ELR (cell line): ENCODE measurements at places on chromosomes 13 and 19.

GRCh38 chr19:6070720-6071485 is 39.4 kb downstream of the RFX2 start:
- DNase-seq, result peak; percentile 66

GRCh38 chr13:99690426-99691174 is 189.3 kb downstream of the TM9SF2 start:
- no peak for DNase-seq

- no peak for DNase-seq
Observed at GRCh38 chr19:41530761-41531301, 45.1 kb upstream of the CEACAM21 start.

GRCh38 chr13:91355826-91356710 is 8.6 kb downstream of the MIR17HG start:
- DNase-seq, result no peak

DNA sequence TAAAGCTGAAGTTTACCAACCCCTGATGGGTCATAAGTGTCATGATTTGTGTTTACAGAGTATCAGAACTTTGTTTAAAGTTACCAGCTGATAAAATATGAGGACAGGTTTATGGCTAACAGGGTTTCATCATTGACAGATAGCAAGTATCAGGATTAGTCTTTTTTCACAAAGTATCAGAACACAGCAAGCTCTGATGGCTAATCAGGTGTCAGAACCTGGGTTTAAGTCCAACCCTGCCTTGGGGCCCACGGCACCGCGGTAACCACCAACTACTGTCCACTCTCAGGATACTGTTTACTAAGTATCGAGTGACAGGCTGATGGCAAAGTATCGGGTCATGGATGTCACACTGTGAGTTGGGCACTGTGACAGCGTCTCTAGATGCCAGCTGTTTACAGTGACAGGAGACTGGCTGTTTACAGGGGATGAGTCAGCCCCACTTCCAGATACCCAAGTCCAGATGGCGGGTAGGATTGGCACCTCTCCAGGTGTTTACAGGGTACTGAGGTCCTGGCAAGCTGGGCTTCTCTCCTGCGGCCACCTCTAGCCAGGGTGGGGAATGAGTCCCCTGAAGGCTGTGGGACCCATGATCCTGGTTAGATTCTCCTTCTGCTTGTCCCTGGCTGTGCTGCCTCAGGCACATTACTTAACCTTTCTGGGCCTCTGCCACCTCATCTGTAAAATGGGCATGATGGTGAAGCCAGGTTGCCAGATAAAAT is 21.8 kb downstream of the ARRDC2 start:
- peak; percentile 61 for DNase-seq

DNA sequence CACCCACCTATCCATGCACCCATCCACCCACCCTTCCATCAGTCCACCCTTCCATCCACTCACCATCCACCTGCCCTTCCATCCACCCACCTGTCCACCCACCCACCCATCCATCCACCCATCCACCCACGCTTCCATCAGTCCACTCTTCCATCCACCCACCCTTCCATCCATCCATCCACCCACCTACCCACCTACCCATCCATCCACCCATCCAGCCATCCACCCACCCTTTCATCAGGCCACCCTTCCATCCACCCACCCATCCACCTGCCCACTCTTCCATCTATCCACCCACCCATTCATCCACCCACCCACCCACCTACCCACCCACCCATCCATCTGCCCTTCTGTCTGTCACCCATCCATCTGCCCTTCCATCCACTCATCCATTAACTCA is 17.0 kb downstream of the KLHL26 start:
- no peak for DNase-seq

DNA sequence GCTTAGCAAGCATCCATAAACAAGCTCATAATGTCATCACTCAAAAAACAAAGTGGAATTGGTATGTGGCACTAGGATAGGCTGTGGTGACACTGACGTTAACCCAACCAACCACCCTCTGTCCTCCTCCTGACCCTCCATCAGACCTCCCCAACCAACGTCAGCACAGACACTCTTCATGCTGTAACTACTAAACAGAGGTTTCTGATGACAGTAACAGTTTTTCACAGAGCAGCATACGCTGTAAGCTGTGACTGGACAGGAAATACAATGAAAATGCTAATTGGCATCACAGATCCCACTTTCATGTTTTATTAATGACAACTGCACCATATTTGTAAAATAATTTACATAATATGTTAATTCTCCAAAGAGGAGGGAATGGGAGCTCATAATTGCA is 238.0 kb downstream of the IRS2 start:
- DNase-seq, result no peak

DNA sequence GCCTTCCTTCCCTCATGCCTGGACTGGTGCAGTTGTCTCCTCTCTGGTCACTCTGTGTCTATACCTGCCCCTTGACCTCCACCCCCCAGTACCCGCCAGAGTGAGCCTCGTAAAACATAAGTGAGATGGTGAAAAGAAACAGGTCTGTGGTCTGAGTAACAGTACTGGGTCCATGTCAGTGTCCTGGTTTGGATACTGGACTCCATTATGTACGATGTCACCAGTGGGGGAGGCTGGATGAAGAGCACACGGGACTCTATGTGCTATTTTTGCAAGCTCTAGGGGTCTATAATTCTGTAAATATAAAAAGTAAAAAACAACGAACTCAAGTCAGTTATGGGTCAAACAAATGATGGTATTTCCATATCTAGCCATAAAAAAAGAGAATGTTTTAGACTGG is 14.4 kb downstream of the MYBPC2 start:
- DNase-seq, result no peak

- DNase-seq, result no peak
Observed at GRCh38 chr13:114025714-114026431, 52.0 kb upstream of the C13orf46 start.
